WERI-Rb-1 (cell line): ENCODE measurements at places on chromosomes 3 and 15.

DNA sequence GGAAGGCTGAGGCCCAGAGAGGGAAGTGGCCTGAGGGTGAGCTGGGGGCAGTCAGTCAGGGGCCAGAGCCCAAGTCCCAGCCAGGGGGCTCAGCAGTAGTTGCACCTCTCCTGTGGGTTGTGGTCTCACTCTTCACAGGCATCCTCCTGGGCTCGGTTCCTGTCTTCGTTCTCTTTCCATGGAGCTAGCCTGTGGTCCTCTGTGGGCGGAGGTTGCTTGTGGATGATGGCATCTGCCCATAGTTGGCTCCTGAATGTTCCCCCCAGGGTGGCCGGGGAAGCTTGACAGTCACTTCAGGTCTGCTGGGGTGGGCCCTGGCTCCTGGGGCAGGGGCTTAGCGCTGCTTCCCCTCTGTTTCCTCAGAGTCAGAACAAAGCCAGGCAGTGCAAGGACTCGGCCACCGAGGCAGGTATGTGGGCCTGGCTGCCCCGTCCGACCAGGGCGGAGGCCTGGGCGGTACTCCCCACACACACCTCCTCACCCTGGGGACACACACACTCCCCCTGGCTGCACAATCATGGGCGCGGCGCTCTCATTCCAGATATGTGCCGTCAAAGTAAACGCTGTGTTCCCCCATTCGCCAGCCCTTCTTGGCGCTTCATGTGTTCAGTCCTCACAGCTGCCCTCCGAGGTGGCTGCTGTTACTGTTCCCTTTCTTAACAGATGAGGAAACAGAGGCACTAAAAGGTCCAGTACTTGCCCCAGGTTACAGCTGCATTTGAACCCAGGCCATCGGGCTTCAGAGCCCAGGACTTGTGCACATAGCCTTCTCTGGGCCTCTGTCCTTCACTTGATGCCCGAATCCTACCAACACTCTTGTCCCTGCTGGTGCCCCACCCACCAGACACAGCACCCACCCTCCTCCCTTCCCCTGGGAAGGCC is 34.5 kb downstream of the PSTPIP1 start:
- DNase-seq = no peak

DNA sequence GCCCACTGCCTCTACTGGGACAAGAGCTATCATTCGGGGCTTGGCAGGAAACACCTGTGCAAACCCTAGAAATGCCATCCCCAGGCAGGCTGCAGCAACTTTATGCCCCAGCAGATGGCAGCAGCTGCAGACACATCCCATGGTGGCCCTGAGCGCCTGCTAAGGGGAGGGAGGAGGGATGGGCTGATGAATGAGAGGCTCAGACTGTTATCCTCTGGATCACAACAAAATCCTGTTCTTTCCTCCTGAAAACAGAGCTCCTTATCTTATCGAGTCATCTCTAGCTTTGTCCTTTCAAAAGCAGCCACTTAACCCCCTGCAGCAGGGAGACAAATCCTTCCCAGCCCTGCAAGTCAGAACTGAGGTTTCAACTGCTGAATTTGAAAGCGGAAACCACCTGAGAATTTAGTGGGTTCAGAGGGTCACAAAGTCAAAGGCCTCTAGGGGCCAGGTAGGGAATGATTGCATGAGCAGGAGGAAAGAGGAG is 90.6 kb upstream of the PROK2 start:
- peak; percentile 88 for DNase-seq

- DNase-seq = no peak
Measured at GRCh38 chr3:167843886-167844285, 108.4 kb downstream of the SERPINI1 start.

DNA sequence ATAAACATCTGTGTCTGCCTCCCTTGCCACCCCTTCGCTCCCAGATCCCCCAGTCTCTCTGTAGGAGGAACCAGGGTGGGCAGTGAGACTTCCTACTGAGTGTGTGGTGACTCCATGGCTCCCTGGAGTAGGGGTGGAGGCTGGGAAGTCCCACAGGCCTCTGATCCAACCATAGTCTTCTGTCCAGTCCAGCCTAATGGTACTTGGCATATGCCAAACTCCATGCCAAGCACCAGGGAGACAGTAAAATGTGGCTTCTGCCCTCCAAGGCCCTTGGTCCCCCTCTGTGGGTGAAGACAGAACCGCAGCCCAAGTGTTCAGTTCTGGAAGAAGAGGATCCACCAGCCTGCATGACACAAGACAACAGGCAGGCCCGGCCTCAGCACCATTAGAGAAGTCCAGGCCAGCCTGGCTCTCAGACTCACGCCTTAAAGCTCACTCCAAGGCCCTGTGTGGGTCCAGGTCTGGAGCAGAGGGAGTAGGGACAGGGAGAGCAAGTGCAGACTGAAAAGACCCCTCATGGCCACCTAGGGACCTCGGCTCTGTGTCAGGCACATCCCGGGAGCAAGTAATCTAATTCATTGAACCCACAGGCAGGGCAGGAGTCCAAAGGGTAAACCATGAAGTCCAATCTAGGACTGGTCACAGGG is 112.7 kb downstream of the ETFA start:
- no peak for DNase-seq

DNA sequence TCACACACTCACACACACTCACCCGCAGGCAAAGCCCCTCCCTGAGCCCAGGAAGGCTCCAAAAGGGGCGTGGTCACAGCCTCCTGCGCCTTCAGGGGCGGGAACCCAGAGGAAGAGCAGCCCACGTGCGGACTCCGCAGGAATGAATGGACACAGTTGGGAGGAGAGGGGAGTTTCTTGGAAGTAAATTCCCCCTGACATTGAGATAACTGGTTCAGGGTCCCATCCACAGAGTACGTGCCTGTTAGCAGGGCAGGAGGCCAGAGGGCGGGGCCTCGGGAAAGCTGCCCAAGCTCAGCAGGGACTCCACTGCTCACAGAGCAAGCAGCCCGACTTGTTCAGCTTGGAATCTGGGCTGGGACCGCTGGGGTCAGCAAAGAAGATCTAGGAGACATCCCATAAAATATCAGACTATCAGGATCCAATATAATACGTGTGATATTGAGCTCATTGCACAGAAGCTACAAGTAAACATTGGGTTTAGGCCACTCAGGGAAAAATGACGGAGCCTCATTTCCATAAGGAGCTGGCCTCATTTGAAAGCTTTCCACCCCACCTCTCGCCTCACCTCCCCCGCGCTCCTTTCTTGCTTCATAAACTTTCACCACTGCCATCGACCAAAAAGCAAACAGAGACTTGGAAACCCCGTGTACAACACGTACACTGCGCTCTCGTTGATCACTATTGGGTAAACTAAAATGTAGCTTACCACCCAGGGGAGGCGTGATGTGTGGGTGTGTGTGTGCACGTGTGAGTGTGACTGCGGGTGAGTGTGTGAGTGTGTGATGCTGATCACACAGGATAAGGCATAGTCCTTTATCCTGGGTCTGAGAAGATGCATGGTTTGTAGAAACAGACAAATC is 36.0 kb downstream of the TM2D3 start:
- peak; percentile 35 for DNase-seq

DNA sequence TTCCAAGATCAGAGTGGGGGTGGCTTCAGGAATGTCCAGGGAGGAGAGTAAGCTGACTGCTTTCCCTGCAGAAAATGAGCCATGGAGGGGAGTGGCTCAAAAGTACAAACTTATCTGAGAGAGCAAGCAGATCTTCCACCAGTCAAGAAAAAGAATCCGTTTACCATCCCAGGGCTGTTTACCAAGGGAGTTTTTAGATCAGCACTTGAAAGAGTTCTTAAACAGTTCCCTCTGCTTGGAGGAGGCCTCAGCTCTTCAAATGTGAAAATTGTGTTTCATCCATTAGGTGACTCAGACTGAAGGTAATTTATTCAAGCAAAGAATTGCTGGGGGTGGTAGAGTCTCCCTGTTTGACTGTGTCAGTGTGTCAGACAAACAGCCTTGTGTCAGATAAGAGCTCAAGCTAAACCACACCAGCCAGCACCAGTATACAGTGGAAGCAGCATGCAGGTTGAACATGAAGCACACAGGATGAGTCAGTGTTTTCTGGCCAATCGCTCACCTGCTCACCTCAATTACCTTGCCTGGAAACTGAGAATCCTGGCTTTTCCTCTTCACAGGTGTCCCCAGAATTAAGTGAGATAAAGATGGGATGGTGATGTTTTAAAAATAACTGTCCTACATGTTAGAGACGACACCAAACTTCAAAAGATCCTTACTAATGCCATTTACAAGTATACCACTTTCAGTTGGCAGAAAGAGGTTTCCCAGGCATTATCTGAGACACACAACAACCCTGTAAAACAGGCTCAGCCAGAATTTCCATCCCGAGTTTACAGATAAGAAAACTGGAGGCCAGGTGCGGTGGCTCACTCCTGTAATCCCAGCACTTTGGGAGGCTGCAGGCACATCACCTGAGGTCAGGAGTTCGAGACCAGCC is 21.7 kb downstream of the SH3BP5 start:
- no peak for DNase-seq

GRCh38 chr15:85063522-85064079 is 81.9 kb downstream of the PDE8A start:
- no peak for DNase-seq

DNA sequence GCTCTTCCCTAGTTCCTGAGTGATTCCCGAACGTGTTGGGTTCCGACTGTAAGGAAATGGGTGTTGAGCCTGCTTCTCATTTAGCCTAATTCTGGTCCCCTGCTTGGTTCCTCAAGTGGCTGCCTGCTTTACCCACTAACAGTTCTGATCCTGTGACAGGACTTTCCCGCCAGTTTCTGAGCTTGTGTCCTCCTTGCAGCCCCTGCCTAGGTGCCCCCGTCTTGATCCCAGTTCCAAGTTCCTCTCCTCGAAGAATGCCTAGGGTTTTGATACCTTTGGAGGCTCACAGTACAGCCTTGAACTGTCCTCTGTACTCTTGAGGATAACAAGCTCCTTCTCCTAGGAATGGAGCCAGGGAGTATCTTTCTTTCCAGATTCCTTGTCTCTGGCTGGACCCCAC is 12.0 kb upstream of the RASGRF1 start:
- DNase-seq = no peak

- DNase-seq = no peak
Measured at GRCh38 chr3:178010306-178010705, 525.9 kb upstream of the KCNMB2 start.

DNA sequence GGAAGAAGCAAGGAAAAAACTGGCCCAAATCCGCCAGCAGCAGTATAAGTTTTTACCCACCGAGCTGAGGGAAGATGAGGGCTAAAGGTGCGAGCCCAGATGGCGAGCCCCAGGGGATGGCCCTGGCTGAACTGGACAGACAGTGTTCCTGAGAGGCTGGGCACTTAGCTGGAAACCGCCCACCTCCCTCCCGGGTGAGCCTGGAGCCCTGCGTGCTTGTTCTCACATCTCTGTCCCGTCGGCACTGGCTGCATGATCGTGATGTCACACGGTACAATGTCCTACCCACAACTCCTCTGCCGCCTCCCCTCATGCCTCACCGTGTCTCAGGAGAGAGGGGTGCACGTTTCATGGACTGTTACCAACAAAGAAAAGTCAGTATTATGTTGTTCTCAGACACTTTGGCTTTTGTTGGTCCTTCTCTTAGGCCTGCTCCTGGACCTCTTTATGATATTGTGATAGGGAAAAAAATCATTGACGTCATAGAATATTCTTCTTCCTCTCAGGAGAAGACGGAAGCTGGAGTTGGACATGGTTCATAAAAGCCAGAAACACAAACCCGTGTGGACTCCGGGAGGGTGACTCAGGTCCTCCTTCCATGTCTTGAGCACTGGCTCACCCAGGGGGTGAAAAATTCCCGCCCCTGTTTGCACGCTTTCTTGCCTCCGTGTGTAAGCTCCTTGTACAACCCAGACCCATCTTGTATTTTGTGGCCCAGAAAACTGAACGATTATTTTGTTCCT is 201.8 kb upstream of the TPM1 start:
- no peak for DNase-seq

DNA sequence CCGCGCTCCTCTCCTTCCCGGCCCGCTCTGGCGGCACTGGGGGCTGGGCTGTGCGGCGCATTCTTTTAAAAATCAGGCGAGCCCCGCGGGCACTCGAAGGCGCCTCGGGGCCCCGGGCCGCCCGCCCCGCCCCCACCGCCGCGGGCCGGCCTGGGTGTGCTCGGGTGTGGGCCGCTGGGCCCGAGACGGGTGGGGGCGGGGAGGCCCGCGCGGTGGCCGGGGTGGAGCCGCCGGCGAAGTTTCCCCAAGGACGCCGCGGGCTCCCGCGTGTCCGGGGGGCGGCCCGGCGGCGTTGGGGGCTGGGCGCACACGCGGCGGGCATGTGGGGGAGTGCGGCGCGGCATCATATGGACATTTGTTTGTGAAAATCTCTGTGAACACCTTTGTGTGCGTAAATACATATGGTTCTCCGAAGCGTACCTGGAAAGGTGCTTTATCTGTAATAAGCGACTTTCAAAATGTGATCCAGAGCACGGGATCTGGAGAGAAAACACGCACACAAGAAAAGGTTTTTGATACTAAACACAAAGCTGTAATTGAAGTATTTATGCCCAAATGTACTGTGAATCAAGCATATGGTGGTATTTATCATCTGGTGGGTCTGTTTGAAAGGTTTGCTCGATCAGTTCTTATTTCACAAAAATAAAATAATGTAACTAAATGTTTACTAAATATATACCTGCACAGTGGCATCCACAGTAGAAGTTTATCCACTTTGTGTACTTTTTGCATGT is 612 bp upstream of the TBL1XR1 start:
- peak; percentile 78 for DNase-seq

GRCh38 chr3:8887435-8888300 is 75.6 kb downstream of the RAD18 start:
- no peak for DNase-seq

DNA sequence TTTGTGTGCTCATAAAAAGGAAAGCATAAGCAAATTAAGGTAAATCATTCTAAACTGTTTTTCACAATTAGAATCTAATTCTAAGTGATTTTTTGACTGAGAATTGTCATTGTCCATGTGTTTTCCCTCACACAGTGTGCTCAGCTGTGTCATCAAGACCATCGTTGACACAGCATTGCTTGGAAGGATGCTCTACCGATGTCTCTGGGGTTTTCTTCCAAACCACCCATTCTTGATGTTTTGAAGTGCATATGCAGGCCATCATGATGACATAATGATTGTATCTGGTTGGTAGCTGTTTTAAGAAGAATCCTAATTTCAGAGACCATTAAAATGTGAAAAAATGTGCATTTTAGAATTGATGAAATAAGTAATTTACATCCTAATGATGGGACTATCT is 347.9 kb downstream of the RBMS3 start:
- no peak for DNase-seq

- no peak for DNase-seq
Measured at GRCh38 chr3:27528791-27529190, 44.6 kb upstream of the SLC4A7 start.

- no peak for DNase-seq
Measured at GRCh38 chr3:184690192-184690883, 21.5 kb downstream of the MAGEF1 start.

DNA sequence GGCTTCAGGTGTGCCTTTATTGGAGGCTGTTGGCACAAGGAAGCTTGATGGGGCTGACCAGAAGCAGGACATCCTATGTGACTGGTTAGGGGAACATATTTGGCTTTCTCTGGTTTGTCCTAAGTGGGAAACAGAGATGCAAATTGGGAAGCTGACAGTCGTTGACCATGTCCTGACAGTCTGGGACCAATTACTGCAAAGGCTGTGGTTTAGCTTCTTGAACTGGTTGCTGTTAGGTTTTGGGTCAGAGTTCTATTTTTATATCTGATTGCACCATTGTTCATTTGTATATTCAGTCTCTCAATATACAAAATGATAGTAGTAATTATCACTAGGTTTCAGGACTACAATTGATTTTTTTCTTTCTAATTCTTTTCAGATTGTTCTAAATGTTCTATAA is 36.8 kb downstream of the SNTN start:
- DNase-seq = no peak
